ENCODE measurements at places on chromosomes 2 and 18.

DNA sequence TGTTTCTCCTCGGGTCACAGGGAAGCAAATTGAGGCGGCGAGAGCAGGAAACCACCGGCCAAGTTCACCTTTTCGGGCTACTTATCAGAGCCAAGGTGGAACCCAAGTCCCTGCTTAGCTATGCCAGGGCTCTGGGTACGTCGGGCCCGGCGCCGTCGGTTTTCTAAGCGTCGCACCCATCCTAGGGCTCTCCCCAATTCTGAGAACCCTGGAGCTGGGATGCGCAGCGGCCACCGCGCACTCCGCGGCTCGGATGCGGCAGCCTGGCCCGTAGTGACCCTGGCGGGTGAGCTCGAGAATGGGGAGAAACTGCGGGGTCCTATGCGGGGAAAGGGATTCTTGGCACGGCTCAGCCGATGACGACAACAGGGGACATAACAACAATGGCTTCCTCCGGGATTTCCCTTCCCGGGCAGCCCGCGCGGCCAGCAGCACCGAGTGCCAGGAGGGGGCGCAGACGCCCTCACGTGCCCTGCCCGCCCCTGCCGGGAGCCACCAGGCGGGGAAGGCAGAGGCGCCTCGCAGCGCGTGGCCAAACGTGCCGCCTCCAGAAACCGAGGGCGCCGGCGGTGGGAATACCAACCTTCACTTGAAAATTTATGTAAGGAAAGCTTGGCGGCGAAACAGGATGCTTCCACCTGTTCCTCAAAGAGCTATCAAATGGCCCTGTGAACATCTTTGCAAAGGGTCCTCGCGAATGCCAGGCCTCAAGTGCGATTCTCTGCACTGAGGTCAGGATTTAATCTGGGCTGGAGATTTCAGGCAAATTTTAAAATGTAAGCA lies 2.1 kb upstream of the SLC30A3 start:
- DNase-seq, result peak; percentile 67

GRCh38 chr18:63449426-63449825 lies 27.1 kb upstream of the VPS4B start:
- DNase-seq, result no peak

DNA sequence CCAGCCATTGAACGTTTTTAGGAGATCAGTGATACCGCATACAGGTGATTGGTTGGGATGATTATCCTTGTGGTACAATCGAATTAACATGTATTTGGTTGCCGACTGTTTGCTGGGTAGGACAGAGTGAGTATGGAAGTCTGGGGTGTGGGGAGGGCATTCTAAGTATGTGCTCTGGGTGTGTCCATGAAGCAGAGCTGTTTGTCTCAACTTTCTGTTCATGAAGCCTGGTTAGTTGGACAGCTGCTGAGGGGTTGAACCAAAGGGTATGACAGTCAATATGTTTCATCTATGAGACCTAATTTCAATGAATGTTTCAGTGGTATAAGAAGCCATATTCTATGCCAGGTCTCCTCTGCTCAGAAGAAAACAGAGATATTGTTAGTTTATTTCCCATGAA lies 21.9 kb upstream of the SPTBN1 start:
- DNase-seq, result no peak

DNA sequence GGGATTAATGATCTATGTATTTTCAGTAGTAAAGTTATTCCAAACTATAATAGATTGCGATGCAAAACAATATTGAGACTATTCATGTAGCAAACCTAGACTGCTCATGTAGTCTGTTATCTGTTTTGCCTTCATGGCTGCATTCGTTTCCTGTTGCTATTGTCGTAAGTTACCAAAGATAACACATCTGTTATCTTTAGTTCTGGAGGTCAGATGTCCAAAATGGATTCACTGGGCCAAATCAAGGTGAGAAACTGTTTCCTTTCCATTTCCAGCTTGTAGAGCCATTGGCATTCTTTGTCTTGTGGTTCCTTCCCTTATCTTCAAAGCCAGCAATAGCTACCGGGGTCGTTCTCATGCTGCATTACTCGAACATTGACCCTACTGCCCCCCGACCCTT lies 20.9 kb downstream of the ITGAV start:
- DNase-seq, result no peak

DNA sequence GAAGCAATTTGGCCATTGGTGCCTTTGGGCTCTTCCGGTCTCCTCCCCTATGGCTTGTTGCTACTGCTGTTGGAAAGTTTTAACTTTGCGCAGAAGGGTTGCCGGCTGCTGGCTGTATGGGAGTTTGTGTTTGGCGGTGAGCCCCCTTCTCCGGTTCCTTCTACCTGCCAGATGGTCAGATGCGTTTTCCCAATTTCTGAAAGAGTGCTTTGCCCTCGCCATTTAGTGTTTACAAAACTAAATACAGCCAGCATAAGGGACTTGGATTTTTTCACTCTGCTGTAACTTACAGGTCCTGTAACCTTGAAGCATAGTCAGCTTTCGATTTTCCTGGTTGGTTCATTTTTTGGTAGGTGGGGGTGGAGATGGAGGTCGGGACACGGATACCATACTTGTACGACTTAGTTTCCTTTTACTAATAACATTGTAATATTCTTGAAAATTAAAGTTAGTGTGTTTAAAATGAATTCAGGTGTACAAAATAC lies 604 bp downstream of the COQ10B start:
- DNase-seq, result no peak

DNA sequence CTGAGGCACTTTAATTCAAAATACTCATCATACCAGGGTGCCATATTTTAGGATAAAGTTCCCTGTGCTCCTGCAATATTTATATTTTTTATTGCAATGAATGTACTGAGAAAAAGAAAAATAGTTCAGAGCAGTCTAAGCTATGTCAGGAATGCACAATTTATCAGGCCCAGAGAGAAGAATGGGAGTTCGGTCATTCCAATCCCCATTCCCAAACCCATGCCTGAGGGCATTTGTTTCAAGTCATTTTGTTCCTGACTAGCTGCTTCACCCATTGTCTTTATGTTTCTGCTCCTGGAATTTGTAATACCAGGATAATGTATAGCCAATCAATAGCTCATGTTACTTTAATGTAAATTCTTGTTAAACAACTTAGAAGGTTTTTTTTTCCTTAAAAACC lies 24.4 kb upstream of the FTCDNL1 start:
- DNase-seq, result no peak

- no peak for DNase-seq
Observed at GRCh38 chr2:195279840-195280427, 377.1 kb upstream of the SLC39A10 start.

- no peak for DNase-seq
Observed at GRCh38 chr18:48460929-48461583, 51.9 kb upstream of the ZBTB7C start.

DNA sequence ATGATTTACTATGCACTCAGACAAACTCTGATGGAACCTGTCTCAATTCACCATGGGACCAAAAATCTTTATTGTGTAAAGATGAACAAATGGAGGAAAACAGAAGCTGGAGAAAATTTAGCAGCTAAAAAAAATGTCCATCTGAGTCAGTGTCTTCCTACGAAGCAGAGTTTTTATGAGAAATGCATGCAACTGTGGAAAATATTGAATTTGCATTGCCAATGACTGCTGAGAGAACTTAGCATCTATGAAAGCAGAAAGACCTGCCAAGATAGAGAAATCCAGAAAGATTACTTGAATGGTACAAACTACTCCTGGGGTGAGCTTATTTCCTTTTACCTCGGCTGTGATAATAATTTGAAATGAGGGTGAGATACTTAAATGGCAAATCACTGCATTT lies 289.7 kb upstream of the GCFC2 start:
- DNase-seq, result no peak

DNA sequence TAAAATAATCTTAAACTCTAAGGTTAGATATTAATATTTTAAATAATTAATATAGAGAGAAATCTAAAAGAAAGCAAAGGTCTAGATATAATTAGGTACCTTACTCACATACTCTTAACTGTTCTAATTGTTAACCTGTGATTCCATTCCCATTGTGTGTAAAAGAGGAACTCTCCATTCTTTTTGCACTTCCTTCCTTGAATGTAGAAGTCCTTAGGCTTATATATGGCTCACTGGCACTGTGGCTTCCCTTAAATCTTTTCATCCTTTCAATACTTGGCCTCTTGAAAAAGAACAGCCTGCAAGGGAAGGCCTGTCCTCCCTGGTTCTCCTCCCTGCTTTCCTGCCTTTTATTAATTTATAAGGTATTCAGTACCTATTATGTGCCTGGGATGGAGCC lies 182.8 kb upstream of the FOSL2 start:
- no peak for DNase-seq

DNA sequence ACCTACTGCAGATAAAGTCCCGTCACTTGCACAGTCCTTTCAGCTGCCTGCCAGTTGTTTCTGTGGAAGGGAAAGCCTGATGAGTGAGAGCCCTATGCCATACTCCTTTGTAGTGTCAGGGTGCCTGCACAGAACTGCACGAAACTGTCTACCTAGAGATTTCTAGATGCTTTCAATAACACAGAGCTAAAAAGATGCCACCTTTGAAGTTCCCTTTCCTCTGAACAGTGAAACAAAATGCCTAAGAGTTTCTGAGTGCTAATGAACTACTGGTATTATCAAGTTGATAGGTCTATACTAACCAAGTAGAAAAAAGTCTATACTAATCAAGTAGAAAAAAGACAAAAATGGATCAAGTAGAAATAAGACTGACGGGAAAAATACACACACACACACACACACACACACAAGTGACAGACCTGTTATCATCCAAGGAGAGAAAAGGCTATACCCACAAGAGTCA lies 79.0 kb downstream of the TLK1 start:
- DNase-seq, result no peak

GRCh38 chr18:63037491-63037890 lies 282.1 kb downstream of the BCL2 start:
- no peak for DNase-seq

- no peak for DNase-seq
Observed at GRCh38 chr2:11856095-11856494, 109.7 kb downstream of the LPIN1 start.

DNA sequence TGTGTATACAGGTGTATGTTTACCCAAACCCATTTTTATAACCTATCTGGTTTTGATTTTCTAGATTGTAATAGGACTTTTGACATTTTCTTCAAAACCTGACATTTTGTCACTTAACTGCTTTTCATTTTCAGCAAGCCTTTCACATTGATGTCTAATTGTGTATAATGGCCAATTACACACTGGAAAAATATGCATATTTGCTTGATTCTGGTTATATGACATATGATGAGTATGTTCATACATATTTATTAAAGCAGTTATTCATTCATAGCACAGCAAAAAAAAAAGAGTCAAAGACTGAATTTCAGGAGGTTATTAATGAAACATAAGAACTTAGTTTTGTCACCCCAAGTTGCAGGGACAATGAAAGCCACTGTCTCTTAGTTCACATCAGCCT lies 307.7 kb upstream of the TNP1 start:
- no peak for DNase-seq

GRCh38 chr2:73006969-73007710 lies 64.4 kb downstream of the SFXN5 start:
- no peak for DNase-seq

DNA sequence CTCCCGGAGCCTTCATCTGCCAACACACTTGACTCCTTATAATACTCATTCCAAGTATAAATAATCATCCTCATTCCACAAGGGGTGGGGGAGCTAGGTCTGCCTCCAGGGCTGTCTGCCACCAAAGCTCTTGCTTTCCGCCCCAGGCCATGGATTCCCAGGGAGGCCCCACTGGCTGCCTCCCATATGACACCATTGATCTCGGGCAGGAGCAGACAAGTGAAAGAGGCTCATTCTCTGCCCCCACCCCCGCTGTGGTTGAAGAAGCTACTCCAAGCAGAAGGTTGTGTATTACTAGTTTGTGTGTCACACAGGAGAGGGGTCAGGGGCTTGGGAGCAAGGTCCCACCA lies 99.5 kb downstream of the MRO start:
- no peak for DNase-seq

DNA sequence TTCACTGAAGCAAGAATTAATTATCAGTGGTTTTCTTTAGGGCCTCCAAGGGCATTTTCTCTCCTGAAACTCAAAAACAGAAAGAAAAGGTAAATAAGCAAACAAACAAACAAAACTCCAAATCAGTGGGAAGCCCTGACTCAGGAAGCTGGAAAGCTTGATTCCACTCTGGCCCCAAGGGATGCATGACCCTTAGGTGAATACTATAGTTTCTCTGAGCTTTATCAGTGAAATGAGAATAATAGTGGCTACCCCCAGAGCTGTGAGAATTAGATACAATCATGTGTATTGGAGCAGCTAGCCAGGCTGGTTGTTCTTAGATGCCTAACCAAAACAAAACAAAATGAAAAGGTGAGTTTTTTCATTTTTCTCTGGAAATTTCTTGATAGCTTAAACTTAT lies 585.1 kb downstream of the CNTNAP5 start:
- DNase-seq, result no peak

- DNase-seq, result no peak
Observed at GRCh38 chr2:64243081-64244036, 99.1 kb upstream of the PELI1 start.

- DNase-seq, result no peak
Observed at GRCh38 chr2:49861821-49862220, 707.5 kb upstream of the FSHR start.

DNA sequence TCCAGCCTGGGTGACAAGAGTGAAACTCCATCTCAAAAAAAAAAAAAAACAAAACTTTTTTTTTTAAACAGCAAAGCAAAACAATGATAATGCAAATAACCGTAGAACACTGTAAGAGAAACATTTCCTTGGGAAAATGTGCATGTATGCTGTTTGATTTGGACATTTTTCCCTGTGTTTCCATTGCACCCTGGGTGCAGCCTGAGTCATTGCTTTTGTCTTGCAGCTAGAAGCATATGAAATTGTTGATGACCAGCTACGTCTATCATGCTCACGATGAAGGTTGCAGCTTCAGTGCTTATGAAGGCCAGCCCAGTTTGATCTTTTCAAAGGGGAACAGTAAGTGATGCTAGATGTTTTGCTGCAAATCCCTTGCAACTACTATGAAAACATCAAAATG lies 41.5 kb downstream of the MOGAT1 start:
- DNase-seq, result no peak

GRCh38 chr2:33215299-33215698 lies 261.1 kb upstream of the RASGRP3 start:
- DNase-seq, result no peak

- no peak for DNase-seq
Observed at GRCh38 chr2:37858400-37858711, 66.7 kb upstream of the RMDN2 start.

DNA sequence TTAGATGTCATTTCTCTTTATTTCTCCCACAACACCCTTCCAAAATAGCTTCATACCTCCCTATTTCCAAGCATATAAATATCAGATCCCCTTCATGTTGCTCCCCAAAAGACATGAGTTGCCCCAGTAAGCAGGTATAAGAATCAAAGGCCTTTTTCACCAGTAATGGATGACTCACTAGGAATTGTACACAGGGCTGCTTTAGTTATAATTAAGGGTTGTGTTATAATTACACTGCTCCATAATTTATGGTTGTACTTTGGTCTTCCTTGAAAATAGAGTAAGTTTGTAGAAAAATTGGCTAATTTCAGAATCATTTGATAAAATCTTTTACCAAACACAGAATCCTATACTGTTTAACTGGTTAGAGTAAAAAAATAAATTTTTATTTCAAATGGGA lies 8.8 kb upstream of the AQP4 start:
- DNase-seq, result no peak

GRCh38 chr2:40030456-40030975 lies 251.5 kb upstream of the THUMPD2 start:
- peak; percentile 24 for DNase-seq

Data from DMS79 (cell line).